ENCODE measurements at places on chromosomes 16 and 17.
A peak's percentile ranks its signal among the peaks of the same experiment; 100 is the strongest.

DNA sequence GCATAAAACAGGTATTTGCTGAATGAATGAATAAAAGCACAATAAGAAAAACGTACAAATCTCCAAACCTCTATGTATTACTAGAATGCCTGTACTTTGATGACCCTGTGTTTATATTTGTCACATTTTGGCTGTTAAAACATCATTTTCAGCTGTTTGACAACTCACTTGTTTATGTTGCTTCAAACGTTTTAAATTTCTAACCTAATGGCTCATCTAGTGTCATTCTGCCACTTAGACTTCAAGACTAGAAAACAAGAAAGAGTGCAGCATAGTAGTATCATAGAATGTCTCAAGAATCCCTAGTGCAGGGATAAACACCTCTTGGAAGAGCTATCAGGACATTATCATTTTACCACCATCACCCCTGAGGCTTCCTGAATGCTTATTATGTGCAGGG lies 19.4 kb upstream of the PMP22 start:
- DNase-seq, result no peak

DNA sequence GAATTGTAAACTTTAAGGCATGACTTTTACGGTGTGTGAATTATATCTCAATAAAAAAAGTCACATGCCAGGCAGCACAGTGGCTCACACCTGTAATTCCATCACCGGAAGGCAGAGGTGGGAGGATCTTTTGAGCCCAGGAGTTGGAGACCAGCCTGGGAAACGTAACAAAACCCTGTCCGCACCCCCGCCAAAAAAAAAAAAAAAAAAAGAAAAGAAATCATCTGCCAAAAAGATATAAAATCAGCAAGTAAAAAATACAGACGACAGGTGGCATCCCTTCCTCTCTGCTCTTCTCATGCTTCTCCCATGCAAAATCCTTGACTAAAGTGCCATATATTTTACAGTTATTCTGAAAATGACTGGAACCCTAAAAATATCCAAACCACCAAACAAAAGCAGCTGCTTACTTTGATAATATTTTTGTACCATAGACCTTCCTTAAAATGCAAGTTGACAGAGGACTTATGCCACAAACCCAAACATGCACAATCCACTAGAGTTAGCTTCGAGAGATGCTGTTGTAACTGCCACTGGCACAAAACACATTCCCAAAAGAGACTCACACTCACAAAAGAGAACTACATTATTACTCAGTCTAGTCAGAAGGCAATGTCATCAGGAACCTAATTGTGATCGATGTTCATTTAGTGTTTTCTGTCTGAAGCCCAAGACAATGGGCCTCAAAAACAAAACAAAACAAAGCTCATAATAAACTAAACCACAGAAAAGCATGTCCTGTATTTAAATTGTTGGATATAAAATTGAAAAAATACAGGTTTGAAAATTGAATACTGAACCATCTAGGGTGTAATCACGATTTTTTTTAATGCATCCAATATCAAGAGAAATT lies 2.4 kb downstream of the CRLF3 start:
- DNase-seq, result no peak

- DNase-seq, result no peak
Measured at GRCh38 chr16:81713796-81714195, 65.3 kb upstream of the PLCG2 start.

DNA sequence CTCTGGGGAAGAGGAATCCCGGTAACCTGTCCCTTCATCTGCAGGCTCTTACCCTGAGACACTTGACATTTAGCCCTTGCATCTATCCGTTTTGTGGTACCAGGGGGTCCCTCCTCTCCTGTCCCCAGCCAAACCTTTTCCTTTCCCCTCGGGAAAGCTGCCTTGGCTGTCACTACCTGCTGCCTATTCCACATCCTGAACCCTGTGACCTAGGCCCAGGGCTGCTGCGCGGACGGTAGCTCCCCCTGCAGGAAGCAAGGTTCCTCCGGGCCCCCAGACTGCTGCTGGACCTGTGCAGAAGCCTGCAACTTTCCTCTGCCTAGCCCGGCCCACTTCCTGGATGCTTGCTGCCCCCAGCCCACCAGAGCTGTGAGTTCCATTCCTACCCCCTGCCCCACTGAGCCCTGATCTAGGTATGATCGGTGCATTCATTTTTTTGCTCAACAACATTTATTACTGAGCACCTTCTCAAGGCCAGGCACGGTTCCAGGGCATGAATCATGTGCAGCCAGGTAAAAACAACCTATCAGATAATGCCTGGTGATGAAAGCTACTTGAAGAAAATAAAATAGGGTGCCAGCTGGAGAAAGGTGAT lies 10.5 kb upstream of the ALDOA start:
- peak; percentile 43 for DNase-seq

GRCh38 chr17:69879576-69879975 lies 195.4 kb upstream of the KCNJ16 start:
- no peak for DNase-seq

DNA sequence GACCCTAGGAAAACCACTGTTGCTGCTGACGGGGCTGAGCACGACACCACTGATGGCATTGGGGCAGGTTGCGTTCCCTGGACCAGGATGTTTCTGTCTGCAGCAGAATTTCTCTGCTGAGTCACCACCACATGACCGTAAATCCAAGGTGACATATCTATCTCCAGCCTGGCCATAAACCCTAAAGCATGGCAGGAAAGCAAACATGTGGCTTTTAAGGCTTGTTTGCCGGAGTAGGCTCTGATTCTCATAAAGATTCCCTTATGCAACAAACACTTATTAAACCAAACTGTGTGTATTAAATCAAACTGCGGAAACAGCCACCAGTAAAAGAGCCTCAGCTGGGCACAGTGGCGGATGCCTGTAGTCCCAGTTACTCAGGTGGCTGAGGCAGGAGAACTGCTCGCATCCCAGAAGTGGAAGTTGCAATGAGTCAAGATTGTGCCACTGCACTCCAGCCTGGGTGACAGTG lies 17.3 kb downstream of the MPHOSPH6 start:
- DNase-seq, result no peak

GRCh38 chr17:11871773-11872172 lies 125.5 kb downstream of the ZNF18 start:
- DNase-seq, result no peak

- DNase-seq, result no peak
Measured at GRCh38 chr17:36894925-36895324, 42.4 kb upstream of the LHX1 start.

GRCh38 chr17:76243826-76244679 lies 3.8 kb upstream of the RNF157 start:
- DNase-seq, result no peak

DNA sequence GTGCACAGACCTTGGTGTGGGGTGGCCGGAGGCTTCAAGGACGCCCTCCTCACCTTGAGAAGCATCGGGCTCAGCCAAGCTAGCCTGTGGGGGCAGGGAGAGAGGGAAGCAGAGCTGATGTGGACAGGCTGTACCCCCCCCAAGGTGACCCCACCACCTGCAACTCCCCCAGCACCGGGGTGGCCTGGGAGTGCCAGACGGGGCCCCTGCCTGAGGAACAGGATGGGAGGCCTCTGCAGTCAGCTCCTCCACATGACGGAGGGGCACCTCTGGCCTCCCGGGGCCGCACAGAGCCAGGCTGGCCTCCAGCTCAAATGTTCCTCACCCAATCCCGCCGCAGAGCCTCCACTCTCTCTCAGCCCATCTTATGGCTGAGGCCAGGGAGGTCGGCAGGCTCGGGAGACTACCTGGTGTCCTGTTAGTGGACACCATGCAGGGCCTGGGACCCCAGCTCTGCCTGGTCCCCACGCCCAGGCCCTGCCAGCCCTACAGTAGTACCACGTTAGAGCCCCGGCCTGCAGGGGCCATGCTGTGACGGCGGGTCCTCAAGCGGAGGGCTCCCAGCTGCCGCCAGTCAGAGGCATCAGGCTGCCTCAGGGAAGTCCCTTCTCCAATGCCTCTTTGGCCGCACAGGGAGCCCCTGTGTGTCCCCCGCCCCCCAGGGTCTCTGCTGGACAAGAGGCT lies 19.4 kb upstream of the SLC38A10 start:
- DNase-seq, result no peak

DNA sequence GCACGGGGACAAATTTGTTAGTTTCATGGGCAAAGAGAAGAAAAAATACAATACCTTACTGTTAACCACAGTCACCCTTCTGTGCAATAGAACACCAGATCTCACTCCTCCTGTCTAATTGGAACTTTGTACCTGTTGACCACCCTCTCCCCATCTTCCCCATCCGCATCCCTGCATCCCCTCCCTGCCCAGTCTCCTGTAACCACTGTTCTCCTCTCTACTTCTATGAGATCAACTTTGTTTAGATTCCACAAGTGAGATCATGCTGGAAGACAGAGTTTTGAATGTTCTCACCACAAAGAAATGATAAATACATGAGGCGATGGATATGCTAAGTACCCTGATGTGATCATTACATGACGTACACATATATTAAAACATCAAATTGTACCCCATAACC lies 47.7 kb downstream of the CLEC16A start:
- DNase-seq, result no peak

GRCh38 chr17:43170140-43170765 lies 761 bp upstream of the NBR1 start:
- peak; percentile 85 for DNase-seq

- no peak for DNase-seq
Measured at GRCh38 chr17:34859652-34860051, 101.6 kb downstream of the CCT6B start.

GRCh38 chr17:78322858-78323455 lies 36.9 kb downstream of the SOCS3 start:
- no peak for DNase-seq

Data from T-cell (primary cell).